ENCODE measurements at places on chromosomes 3 and 15.
A peak's percentile ranks its signal among the peaks of the same experiment; 100 is the strongest.

- no peak for DNase-seq
Measured at GRCh38 chr15:89329329-89330084, 5.1 kb downstream of the POLG start.

GRCh38 chr3:52684184-52684583, 1.5 kb downstream of the PBRM1 start:
- DNase-seq: no peak

- DNase-seq: peak; percentile 22
Measured at GRCh38 chr3:13346481-13347389, 73.4 kb downstream of the NUP210 start.

- no peak for DNase-seq
Measured at GRCh38 chr3:160135851-160136250, 89.4 kb upstream of the C3orf80 start.

GRCh38 chr3:70840106-70840870, 527.9 kb upstream of the MDFIC2 start:
- DNase-seq: no peak

DNA sequence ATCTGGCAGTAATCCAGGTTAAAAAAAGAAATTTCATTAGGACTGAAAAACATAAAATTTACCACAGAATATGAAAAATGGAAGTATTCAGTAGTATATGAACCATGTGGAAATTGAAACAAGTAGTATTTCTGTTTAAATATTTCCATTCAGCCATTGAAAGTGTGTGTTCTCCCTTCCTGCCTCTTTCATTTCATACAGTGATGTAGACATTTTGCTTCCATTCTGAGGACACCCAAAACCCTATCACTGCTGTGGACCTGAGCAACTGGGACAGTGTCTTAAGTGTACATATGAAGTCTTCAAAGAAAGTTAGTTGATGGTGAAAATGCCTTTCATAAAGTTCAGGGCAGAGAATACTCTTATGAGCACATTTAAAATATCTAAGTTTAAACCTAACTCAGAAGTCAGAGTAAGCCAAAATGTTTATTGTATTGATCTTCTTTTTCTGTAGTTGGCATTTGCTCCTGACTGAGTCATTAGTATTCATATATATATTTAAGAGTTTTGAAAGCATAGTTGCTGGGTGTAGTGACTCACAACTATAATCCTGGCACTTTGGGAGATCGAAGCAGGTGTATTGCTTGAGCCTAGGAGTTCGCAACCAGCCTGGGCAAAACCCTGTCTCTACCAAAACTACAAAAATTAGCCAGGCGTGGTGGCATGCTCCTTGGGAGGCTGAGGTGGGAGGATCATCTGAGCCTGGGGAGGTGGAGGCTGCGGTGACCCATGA, 198.8 kb downstream of the KLHL25 start:
- DNase-seq: no peak

- no peak for DNase-seq
Measured at GRCh38 chr15:82548700-82549099, 8.4 kb upstream of the RPS17 start.

DNA sequence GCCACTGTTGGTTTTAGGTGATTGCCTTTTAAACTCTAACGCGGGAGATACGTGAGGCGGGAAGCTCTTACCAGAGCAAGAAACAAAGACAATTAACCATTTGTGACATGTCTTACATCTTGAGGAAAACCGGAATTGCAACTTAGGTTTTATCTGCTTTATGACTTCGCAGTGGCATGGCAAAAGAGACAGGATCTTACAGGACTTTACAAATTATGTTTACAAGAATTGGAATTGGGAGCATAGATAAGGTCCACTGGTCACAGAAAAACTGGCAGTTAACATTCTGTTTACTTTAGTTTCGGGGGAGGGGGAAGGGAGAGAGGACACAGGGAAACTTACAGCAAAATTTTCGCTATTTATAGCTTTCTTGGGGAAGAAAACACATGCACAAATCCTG, 1119.6 kb downstream of the ZPLD1 start:
- DNase-seq: peak; percentile 25

- no peak for DNase-seq
Measured at GRCh38 chr3:49924683-49925082, 4.9 kb downstream of the MON1A start.

- no peak for DNase-seq
Measured at GRCh38 chr3:63207066-63207590, 71.0 kb upstream of the SYNPR start.

DNA sequence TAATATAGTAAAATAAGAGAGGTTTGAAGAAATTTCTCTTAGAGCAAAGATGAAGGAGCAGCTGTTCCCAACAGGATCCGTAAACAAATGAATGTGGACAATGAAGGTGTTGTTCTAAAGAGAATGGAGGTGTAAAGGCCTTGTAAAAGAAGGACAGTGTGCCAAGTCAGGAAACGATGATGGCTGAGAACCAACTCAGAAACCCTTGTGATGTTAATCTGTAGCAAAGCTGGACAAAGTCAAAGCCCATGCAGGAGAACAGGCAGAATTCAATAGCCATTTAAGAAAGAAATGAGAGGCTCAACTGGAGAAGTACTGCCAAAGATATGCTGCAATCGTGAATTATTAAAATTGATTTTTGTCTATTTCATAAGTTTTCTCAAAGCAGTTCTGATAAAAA, 192.2 kb downstream of the MBNL1 start:
- DNase-seq: no peak

DNA sequence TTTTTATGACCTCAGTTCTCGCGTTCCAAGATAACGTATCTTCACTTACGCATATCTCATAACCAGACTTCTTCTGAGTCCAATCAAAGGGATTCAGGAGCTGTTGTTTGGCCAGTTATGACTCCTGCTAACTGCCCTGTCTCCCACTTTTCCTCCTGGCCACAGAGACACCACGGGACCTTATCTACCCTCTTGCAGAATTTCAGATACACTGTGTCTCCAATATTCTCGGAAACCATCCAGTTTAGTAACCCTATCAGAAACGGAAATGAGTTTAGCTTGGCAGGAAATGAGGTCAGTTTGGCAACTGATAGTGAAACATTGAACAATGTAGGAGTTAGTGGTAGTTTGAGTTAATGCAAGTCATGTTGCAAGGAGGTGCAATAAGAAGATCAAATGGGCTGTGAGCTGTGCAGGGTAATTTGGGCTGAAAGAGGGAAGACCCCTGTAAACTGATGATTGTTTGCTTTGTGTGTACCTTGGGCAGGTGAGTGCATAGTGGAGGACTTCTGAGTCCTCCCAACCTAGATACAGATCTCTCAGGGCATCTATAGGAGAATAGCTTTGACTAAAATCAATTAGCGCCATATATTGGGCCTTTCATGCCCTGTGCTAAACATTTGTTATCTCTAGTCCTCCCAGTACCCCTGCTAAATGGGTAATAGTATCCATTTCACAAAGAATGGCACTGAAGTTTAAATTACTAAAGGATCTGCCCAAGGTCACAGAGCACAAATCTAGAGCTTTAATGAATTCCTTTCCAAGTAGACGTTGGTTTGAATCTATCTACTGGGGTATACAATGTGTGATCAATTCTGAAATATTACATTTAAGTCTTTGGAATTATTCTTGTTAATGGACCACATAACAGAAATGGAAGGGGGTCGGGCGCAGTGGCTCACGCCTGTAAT, 41.3 kb upstream of the PIK3CB start:
- DNase-seq: no peak

DNA sequence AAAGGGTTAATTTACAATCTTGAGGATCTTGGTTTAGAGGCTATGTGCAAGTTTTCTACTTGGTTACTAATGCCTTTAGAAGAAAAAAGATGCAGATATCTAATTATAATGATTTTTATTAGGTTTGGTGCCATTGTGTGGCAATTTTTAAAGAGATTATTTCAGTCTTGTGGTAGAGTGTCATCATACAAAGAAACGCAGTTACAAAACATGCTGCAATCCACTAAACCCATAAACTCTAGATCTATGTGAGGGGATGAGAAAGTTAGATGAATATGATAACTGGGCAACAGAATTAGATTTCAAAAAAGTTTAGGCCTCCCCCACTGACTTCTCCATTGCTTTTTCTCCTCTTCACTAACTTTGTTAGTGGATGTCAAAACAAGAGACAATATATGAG, 106.0 kb downstream of the ARPP21 start:
- no peak for DNase-seq

GRCh38 chr3:136192831-136193230, 3.3 kb downstream of the MSL2 start:
- DNase-seq: no peak

GRCh38 chr15:49815950-49816349, 195.1 kb downstream of the DTWD1 start:
- no peak for DNase-seq

DNA sequence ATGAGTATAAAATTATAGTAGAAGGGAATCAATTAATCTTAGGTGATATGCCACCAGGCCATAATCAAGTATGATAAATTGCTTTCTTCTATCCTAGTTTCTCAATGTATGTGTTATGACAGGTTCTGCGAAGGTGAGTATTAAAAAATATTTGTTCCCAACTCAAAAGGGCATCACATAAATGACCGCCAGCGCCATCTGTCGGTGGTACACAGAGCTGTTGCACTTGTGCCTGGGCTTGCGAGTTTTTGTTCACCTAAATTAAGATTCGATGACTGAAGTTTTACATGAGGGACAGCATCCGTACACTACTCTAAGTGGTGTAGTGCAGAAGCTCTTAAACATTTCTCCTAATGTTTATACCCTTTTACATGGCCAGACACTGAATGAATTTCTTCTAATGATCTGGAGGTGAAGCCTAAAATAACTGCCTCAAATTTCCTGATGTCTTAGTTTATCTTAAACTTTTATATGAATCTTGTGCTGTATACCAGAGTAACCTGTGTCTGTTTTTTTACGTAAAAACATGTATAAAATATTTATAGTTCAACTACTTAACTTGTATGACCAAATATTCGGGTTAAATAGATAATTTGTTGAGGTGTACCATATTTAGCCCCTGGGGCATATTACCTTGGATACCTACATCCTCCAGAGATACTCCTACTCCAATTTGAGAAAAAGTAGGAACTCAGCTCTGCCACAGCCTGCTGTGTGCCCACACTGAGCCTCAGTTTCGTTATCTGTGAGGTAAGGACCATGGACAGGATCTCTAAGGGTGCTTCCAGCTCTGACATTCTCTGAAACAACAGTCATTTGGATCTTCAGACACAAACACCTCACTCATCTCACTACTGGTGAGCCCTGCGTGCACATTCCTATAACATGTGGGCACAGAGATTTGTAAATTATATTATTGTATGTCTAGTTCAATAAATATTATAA, 365.6 kb downstream of the MAGI1 start:
- DNase-seq: peak; percentile 49

- DNase-seq: no peak
Measured at GRCh38 chr3:169308654-169309250, 354.8 kb downstream of the MECOM start.

- no peak for DNase-seq
Measured at GRCh38 chr3:139388821-139389551, 461 bp downstream of the COPB2 start.

DNA sequence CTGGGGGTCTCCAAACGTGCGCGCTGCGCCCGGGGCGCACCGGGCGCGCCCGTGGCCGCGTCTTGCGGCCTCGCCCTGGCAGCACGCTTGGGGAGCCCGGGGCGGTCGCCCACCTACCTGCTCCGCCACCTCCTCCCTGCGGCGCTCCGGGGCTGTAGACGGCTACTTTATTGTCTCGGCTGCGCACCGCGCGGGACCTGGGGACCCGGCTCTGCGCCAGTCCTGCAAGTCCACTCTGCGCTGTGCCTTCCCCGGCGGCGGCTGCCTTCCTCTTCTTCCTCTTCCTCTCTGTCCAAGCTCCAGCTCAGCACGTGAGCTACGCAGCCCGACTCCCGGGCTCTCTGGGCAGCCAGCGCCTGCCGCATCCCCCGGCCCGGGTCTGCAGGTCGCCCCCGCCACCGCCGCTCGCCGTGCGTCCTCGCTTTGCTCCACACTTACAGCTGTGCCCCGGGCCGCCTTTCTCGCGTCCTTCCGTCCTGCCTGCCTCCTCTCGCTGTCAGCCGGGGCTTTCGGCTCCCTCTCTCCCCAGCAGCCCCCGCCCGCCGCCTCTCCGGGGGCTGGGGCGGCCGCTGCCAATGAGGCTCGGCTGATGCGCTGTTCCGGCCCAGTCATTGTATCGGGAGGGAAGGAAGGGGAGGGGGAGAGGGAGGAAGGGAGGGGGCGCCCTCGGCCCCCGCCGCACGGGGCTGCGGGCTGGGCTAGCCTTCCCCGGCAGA, 156.4 kb upstream of the FRMD4B start:
- DNase-seq: peak; percentile 48

- peak; percentile 74 for DNase-seq
Measured at GRCh38 chr15:62782071-62782841, 260.3 kb upstream of the TPM1 start.

GRCh38 chr15:75063338-75063737, 39.9 kb downstream of the PPCDC start:
- no peak for DNase-seq

DNA sequence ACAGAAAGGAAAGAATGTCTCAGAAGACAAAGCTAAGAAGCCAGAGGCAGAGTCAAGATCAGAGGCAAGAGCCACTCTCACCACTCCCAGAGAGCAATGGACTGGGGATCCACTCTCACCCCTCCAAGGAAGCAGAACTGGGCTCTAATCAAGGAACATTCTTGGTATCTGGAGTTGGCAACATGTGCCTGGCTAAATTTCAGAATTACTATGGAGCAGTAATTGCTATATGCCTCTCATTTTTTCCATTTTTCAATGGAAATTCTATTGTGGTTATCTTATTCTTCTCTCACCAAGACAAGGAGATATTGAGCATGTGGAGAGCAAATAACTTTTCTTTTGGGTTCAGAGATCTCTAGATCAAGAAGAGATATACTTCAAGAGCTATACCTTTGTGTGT, 22.1 kb downstream of the MASP1 start:
- no peak for DNase-seq

DNA sequence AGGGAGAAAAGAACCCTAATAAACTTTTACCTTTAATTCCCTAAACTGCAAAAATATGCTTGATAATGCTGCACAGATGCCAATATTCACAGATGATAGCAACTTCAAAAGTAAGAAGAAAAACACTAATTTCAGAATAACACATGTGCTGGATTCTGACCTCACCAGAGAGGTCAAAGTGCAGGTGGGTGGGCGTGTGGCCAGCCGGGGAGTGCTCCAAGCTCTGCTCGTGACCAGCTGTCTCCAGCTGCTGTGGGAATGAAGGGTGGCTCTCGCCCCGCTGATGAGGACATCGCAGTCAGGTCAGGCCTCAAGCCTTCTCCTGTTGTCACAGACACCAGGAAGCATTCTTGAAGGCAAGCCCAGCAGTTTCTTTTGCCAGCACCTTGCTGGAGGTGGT, 57.1 kb downstream of the ADAMTS17 start:
- DNase-seq: peak; percentile 24

GRCh38 chr3:102614021-102614569, 179.3 kb downstream of the ZPLD1 start:
- no peak for DNase-seq

DNA sequence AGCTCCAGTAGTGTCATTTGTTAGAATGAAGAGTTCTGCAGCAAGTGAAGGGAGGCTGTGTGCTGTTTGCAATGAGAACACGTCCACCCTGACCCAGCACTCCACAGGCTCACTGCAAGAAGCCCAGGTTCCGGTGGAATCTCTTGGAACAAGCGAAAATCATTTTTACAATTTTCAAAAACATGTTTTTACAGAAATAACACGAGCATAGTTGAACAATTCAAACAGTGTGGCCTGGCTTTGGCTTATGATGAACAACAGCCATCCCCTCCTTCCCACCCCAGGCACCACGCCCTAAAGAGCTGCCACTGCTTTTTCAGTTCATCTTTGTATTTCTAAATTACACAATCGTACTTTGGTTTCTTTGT, 59.5 kb upstream of the KY start:
- no peak for DNase-seq

All from left kidney (tissue), 8 donors.